ENCODE measurements at places on chromosomes 6 and 20.

DNA sequence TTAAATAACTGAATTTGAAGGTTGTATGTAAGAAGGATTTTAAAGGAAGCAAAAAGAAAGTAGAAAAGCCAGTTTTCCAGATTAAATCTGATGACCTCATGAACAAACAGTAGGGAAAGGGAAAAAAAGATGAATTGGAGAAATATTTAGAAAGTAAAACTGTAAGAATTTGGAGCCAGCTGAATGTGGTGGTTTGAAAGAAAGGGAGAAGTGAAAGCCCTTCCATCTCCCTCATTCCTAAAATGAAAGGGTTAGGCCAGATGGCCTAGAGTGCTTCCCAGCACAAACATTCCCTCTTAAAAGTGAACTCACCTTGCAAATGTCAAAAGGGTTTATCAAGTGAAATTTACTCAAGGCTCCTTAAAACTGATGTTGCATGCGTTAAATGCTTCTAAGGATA is 139.3 kb upstream of the COL21A1 start:
- no peak for DNase-seq

- DNase-seq = no peak
Observed at GRCh38 chr20:32607324-32607723, 22.2 kb upstream of the NOL4L start.

- DNase-seq = no peak
Observed at GRCh38 chr6:13413900-13414555, 73.4 kb downstream of the GFOD1 start.

GRCh38 chr20:60935971-60936370 is 316.1 kb upstream of the CDH4 start:
- DNase-seq = no peak

DNA sequence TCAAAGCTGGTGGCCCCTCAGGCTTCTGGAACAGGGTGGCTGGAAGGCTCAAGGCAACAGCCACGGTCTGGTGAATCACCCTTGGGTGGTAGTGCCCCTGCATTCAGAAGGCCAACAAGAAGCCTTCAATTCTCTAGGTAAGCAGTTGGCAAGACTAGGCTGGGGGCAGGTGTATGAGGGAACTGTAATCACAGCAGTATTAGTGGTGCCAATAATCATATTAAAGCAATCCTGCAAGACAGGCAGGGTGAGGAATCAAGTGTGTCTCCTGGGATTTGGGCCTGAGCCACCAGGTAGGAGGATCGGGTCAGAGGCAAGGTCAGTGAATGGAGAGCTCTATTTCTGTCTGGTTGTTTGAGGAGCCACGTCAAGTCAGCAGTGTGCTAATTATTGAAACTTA is 24.9 kb upstream of the SCUBE3 start:
- no peak for DNase-seq

GRCh38 chr6:47250302-47250701 is 59.4 kb downstream of the TNFRSF21 start:
- DNase-seq = no peak

- DNase-seq = no peak
Observed at GRCh38 chr20:63454731-63455567, 17.5 kb downstream of the KCNQ2 start.

- no peak for DNase-seq
Observed at GRCh38 chr6:80434691-80435350, 328.4 kb downstream of the BCKDHB start.

DNA sequence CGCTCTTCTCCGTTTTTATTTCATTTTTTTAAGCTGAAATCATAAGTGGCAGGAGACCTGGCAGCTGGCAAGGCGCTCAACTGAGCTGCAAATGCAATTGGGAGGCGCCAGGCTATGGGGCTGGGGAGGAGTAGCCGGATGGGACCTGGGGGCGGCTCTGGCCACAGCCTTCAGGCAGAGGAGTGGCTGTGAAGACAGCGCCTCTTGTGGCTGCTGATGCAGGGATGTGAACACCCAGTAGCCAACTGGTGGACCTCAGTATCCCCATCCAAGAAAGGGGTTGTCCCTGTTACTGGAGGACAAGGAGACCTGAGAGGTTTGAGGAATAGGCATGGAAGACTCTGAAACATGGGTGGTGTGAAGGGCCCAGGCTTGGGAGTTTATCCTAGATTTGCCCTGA is 12.6 kb downstream of the KCNK17 start:
- no peak for DNase-seq

DNA sequence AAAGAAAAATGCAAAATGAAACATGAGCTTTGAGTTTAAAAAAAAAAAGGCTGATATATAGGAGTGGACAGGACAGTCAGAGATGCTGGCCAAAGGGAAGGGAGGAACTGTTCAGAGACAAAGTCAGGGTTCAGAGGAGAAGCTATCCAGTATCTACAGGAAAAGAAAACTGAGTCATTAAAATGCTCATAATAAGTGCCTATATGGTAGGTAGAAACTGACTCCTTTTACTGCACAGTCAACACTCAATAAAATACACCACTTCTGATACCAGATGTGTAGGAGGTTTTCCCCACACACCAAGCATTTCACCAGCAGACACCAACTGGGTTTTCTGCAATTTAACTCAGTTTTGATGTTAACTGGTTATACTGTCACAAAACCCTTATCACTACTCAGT is 32.9 kb downstream of the FRK start:
- no peak for DNase-seq

- DNase-seq = no peak
Observed at GRCh38 chr20:58867211-58867610, 14.7 kb downstream of the GNAS start.

DNA sequence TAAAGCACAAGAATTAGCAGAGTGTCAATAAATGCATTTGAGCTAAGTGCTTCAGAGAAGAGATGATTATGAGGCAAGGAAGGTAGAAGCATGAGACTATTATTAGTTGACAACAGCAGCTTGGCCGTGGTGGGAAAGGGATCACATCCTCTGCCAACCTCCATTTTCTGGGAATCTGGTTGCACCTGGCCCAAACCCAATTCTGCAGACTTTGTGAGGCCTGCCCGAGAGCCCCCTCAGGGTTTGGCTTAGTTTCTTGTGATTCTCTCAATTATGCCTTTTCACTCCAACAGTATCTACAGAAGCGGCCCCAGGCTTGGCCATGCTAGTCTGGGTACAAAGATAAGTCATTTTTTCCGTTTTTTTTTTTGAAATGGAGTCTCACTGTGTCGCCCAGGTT is 111.0 kb upstream of the B3GAT2 start:
- no peak for DNase-seq

GRCh38 chr6:41302638-41303037 is 16.2 kb upstream of the TREM1 start:
- no peak for DNase-seq

- no peak for DNase-seq
Observed at GRCh38 chr20:35839904-35840303, 68.1 kb downstream of the PHF20 start.

- DNase-seq = peak; percentile 22
Observed at GRCh38 chr6:131258816-131259476, 123.7 kb downstream of the AKAP7 start.

DNA sequence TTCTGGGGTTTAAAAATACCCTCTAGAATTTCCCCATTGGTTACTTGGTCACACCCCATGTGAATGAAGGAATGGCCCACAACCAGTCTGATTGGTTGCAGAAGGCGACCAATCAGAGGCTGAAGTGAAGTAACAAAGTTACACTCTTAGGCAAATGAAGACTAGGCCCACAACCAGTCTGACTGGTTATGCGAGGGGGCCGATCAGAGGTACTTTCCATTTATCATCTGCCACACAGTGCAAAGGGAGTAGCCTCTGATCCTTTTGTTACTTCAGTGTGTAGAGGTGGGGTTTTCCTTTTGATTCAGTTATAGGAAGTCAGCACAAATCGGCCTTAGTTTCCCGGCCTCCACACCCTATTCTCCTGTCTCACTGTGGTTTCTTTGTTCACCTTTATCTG is 61.2 kb upstream of the SGK1 start:
- no peak for DNase-seq

DNA sequence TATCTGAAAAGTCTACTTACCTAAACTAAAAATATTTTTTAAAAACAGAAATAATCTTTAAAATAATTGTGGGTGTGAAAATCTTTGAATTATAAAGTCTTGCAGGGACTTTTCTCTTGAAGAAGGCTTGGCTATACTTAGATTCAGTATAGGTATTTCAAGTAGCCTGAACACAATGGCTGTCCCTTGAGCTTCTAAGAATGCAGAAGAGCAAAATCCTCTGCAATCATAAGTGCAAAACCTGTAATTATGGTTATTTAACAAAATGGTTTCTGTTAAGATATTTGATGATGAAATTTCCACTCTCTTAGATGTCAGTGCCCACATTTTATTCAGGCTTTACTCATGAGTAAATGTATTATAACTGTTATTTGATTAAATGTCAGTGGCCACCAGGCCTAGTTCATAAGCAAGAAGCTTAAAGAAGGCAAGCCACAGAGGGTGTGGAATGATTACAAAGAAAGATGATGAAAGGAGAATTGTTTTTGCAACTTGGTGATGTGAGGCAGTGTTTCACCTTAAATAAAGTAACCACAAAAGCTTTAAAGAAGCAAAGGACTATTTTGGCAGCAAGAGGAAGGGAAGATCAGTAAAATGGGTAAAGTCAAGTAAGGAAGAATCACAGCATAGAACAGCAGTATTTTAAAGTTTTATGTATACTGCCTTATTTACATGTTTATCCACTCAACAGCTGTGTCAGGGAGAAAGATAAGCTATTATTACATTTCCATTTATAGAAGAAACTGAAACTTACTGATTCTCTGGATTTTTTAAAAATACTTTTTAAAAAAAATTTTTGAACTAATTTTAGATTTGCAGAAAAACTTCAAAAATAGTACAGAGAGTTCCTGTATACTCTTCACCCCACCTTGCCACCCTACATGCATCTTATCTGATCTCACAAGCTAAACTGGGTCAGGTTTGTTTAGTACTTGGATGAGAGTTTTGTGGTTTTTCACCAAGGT is 351.2 kb upstream of the RUNX2 start:
- DNase-seq = no peak

GRCh38 chr6:35757456-35758123 is 18.8 kb upstream of the CLPSL2 start:
- no peak for DNase-seq

DNA sequence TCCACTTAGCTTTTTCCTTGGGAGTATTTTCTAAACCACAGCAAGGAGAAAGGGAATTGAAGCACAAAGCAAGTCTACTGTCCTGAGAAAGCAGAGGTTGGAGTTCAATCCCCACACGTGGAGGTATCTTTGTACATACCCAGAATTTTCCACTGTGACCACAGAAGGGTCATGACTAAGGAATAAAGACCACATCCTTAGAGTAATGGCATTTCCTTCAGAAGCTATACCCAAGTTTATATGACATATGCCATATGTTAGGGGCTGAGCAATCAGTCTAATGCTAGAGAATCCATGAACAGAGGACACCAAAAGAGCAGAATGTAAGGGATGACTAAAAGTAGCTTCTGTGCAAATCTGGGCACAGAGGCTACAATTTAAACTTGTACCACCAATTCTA is 46.4 kb downstream of the ATG5 start:
- peak; percentile 16 for DNase-seq

- no peak for DNase-seq
Observed at GRCh38 chr6:121998631-121999030, 400.8 kb upstream of the HSF2 start.

DNA sequence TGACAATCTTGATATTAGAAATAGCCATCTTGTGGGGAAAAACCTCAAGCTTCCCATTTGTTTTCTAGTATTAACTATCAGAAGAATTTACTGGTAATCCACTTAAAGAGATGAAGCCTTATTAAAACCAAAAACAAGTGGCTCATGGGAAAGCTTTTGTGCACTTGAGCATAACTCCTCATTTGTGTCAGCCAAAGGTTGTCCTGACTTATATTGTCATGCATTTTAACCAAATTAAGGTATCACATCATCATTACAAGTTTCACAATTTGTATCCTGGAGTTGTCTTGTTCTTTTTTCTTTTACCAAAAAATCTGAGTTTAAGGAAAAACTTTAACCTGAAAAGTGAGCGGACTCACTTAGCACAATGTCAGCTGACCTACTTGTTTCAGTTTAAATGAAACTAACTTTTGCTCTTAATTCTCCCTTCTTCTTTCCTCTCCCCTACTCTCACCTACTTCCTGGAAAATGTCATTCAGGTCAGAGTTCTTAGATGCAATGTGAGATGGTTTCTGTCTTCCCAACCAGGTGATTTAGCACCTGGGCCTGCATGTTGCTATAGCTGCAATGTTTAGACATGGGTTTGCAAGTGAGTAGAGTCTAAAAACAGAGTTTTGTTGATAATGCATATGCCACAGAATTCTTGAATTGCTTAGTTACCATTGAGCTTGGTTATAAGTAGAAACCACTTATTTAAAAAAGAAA is 82.8 kb downstream of the TNFAIP3 start:
- DNase-seq = no peak

- no peak for DNase-seq
Observed at GRCh38 chr6:109787312-109787711, 96.2 kb downstream of the FIG4 start.

DNA sequence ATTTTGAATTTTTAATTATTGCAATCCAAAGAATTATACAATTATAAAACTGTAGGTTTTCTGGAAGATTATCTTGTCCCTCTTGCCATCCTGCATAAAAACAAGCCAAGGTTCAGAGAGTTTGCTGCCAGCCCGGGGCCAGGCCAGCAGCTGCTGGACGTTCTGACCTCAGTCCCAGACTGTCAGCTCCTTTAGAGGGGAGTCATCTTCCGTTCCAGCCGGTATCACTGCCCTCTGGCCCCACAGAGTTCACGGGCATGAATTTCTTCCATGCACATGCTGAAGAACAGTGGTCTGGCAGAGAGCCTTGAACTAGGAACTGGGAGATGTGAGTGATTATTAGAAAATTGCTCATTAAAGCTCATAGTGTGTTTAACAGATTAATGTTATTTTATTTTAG is 130.4 kb upstream of the QKI start:
- no peak for DNase-seq

GRCh38 chr6:170381562-170381961 is 75.0 kb downstream of the FAM120B start:
- DNase-seq = no peak

DNA sequence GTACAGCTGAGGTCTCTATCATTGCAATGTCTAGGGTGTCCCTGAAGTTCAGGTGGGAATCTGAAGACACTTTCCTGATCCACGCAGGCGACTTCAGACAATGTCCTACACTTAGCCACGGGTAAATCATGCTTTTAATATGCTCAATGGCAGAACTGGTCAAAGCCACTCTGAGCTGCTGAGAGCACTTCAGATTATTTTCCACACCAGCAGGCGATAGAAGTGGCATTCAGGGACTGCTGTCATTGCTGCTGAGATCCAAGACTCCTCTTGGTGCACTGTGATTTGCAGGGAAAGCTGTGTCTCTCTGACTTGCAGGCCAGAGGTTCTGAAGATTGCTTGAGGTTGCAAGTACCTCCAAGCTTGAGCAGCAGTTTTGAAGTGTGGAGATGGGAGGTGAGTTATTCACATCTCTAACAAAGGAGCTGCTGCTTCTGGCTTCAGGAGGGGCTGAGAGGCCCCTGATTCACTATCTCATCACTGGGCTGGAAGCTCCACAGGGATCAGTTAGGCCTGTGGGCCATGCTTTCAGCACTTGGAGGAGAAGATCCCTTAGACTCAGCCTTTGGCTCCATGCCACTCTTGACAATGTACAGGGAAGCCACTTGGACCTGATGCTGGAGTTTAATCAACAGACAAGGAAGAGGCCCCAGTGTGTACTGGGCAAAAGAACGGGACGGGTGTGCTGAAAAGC is 2.9 kb upstream of the SSTR4 start:
- DNase-seq = no peak

GRCh38 chr20:24470746-24471582 is 1.5 kb downstream of the SYNDIG1 start:
- DNase-seq = no peak

- DNase-seq = no peak
Observed at GRCh38 chr6:106757267-106757666, 127.9 kb downstream of the QRSL1 start.
